ENCODE measurements at places on chromosomes 2 and 18.

GRCh38 chr18:22503803-22504202, 86.1 kb upstream of the CTAGE1 start:
- DNase-seq = no peak

- DNase-seq = peak; percentile 57
Measured at GRCh38 chr2:106159866-106160785, 34.0 kb downstream of the UXS1 start.

DNA sequence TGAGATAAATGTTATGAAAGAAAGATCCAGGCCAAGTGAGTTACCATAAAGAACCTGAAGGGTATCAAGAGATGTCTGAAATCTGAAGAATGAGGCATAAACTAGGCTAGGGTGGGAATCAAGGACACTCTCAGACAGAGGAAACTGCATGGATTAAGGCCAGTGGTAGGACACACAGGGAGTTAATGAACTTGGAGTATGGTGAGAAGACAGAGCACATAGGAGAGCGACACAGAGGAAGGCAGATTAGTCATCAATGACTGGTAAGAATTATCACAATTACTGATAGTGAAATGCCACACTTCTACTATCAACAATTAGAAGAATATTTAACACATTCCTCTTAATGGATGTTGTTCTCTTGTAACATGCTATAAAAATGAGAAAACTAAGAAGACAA, 76.9 kb downstream of the TTC21B start:
- no peak for DNase-seq

DNA sequence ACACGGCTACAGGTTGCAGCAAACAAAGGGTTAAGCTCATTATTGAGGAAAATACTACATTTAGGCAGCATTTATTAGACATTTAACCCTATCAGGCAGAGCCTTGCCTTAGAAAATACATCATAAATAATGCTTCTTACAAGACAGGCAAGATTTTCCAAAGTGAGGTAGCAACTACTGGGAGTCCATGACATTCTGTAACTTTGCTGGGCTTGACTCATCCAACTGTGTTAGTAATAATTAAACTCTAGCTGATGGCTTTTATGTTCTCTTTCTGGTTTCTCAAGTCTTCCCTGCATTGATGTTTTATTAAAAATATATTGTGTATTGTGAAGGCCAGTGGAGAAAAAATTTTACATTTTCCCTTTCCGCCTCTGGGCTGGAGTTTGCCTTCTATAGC, 291.3 kb downstream of the AFF3 start:
- DNase-seq = no peak

- no peak for DNase-seq
Measured at GRCh38 chr2:173934895-173935294, 30.3 kb downstream of the SP3 start.

GRCh38 chr18:5955861-5956260, 60.5 kb upstream of the TMEM200C start:
- DNase-seq = no peak

GRCh38 chr2:26811791-26812694, 26.2 kb downstream of the CENPA start:
- no peak for DNase-seq
